Panc1 (cell line): ENCODE measurements at places on chromosomes 5 and 9.

- DNase-seq, result no peak
These were observed 51.3 kb downstream of the SNX24 start for GRCh38 chr5:122896598-122897282.

GRCh38 chr9:15640121-15640520, 87.3 kb downstream of the CCDC171 start:
- DNase-seq, result no peak

DNA sequence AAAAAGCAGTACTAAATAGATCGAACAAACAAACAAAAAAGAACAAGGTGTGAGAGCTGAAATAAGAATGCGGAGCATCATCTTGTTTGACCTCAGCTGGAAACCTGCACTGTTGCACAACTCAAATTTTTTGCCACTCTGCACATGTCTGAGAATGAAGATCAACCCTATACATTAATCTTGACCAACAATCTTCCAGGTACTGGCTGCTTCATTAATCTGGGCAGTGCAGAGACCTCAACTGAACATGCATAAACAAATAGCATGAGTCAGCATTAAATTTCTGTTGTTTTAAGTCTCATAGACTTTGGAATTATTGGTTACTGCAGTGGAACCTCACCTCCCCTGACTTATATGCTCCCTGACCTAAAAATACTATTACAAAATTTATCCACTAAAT, 114.6 kb upstream of the FTMT start:
- DNase-seq, result no peak

GRCh38 chr5:1886846-1887587, 4.3 kb upstream of the IRX4 start:
- DNase-seq, result no peak

GRCh38 chr5:1751864-1752822, 47.5 kb downstream of the MRPL36 start:
- DNase-seq, result no peak

GRCh38 chr5:1020452-1020961, 11.9 kb downstream of the NKD2 start:
- no peak for DNase-seq

DNA sequence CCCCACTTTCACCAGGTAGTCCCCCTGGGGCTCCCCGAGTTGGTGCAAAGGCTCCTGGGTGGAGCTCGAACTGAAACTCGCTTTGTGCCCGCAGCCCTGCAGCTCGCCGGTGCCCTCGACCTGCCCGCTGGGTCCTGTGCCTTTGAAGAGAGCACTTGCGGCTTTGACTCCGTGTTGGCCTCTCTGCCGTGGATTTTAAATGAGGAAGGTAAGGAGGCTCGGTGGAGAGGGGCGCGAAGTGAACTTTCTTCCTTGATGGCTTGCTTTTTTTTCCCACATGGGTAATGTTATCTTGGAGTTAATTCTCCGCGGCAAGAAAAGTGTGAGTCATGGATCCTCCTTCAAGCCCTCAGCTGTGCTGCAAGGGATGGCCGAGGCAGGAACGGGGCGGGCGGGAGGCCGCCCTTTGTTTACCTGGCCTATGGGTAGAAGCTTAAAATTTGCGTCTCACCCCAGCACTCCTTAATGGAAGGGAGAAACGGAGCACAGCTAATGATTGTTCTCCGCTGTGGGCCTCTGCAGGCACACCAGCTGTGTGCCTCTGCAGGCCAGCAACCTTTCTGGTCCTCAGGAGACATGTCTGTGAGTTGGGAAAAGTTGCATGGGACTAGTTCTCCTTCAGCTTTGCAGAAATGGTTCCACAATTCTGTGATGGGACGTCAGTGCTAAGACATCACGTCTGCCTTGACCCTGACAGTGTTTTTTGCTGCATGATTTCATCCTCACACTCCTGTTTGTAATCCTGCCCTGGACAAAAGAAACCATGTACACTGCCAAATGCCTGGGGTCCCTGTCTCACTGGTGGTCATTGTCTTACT, 1.1 kb downstream of the MAMDC2 start:
- no peak for DNase-seq

DNA sequence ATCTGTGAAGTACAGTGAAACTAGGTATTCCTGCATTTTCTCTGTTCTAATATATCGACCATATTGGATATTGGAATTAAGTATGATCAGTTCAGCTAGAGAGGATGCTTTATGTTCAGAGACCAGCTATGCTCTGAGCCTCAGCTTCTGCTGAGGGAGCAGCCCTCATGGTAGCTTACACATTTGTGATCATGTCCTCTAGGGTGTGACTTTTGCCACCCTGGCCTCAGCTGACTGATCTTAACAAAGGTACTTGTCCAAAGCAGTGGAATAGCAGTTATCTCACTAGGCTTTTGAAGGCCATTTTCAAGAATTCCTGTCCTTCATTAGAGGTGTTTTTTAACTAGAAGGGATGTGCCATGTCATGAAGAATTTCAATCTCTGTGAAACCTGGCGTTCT, 9.3 kb downstream of the SCAMP1 start:
- DNase-seq, result no peak

- no peak for DNase-seq
These were observed 42.3 kb downstream of the NAIF1 start for GRCh38 chr9:128024761-128025308.
